ENCODE measurements at places on chromosomes 2 and 18.
A peak's percentile ranks its signal among the peaks of the same experiment; 100 is the strongest.

DNA sequence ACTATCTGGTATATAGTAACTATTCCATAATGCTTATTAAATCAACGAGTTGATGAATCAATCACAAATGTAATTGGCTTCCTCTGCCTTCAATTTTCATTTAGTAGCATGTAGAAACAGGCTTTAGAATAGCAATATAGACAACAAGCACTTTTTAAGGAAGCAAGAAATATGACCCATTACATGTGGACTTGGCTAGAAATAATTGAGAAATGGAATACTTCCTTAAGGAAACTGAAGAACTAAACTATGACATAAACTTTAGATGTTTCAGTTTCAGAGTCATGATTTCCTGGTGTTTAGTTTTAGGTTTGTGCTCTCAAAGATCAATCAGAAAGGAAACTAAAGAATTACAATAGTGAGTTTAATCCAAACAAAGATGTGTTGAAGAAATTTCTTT lies 443.8 kb downstream of the MBD2 start:
- DNase-seq = no peak

DNA sequence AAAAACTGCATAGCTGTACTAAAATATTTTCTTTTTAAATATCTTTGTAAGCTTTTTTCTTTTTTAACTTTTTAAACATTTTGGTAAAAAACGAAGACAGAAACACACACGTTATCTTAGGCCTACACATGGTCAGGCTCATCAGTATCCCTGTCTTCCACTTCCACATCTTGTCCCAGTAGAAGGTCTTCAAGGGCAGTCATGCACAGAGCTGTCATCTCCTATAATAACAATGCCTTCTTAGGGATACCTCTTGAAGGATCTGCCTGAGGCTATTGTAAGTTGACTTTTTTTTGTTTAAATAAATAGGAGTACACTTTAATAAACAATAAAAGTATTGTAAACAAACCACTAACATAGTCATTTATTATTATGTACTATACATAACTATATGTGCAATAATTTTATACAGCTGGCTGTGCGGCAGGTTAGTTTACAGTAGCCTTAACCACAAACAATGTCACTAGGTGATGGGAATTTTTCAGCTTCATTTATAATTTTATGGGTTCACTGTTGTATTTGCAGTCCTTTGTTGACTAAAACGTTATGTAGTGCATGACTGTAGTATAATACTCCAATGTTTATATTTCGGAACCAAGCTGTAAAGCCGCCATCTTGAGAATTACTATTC lies 124.4 kb downstream of the MAP4K4 start:
- no peak for DNase-seq

DNA sequence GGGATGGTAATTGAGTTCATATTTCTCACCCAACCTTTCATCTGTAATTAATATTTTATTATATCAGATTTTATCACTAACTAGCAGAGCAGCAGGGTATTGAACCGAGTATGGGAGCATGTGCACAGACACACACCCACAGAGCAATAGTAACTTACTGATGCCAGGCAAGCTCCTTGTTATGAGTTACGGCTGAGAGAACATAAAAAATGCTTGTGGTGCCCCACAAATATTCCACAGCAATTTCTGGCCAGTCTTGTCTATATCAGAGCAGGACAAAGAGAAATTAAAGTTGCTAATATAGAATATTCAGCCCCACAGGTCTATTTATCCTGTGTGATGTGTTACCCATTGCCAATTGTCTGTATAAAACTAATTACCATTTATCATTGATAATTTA lies 501.8 kb upstream of the RAB12 start:
- DNase-seq = peak; percentile 74

DNA sequence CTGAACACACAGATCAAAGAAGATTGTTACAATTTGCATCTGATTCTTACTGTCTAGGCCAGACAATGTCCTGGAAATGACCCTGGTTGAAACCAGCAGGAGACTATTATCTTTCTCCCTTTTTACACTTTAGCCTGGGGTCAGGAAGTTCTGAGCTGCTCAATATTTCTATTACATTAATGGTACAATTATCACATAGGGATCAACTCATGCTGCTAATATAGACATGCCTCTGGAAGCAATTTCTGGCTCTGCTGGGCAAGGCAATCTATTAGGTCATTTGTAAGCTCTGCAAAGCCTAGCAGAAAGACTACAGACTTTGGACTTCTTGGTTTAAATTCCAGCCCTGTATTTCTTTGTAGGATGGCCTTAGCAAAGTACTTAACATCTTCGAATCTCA lies 205.3 kb downstream of the LRP1B start:
- DNase-seq = no peak

DNA sequence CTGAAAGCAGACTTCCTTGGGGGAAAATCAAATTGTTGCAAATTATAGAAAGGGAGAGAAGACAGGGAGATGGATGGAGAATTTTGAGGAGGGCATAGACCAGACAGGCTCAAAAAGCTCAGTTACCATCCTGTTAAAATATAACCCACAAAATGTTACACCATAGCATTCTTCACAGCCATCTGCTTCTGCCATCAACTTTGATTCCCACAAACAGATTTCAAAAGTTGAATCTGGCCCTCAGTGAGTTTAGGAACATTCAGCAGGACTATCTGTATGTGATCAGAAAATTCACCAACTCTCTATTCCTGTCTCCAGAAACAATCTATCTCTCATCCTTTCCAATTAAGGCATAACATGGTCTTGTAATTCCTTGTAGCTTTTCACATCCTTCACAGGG lies 159.8 kb upstream of the CCDC68 start:
- peak; percentile 25 for DNase-seq

- no peak for DNase-seq
These were observed 31.0 kb downstream of the PLEK start for GRCh38 chr2:68396093-68396492.

- no peak for DNase-seq
These were observed 82.3 kb upstream of the FAM98A start for GRCh38 chr2:33681364-33681757.

DNA sequence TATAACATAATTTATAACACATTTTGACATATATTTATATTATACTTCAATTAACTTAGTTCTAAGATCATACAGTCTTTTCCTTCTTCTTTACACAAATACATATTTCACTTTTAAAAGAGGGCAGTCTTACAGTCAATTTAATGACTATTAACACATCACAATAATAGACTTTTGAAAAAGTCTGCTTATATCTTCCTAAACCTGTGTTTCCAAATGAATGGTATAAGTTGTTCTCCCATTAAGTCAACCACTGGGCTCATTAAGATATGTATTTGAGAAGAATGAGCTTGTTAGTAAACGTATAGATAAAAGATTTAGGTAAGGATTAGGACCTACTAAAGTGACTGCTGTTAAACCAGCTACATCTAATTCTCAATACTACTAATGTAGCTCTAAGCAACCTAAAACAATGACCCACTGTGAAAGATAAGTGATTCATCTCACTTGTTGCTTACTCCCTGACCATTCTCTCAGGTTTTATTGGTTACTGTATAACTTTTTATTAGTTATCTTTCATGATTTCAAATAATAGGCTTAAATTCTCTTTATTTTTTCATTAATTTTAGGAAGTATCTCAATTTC lies 27.0 kb downstream of the SLC40A1 start:
- no peak for DNase-seq

DNA sequence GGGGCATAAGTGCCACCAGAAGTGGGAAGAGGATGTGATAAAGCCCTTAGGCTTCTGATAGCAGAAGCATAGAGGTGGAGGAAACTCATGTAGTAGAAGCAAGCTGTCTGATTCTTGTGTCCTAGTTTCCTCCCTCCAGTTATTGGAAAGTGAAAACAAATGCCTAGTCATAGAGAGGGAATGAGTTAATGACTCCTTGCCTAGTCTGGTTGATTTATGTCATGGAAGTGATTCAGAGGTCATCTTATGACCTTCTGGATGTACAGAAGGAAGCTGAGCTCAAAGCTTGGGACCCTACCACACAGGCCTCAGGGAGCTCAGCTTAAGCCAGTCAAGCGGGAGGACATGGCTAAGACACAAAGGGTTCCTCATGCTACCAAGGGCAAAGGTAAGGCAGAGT lies 232.2 kb downstream of the THSD7B start:
- DNase-seq = no peak

DNA sequence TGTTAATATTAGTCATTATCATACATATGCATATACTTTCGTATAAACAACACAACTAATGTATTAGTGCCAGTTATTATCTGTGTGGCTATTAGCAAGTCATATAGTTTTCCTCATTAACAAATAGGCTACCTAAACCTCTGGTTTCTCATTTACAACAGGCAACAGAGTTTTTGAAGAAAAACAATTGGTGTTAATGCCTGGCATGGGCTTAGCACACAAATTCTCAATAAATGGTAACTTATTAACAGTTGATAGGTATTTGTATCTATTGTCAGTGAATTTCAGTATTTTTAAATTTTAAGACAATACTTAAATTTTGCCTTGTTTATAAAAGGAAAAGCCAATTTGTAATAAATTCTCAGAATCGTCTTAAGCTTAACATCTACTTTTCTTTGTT lies 182.5 kb downstream of the PMAIP1 start:
- DNase-seq = no peak

Data from AG10803 (cell line).